AG09309 (cell line): ENCODE measurements at places on chromosomes 16 and 17.

GRCh38 chr17:82912484-82913089, 72.8 kb upstream of the ZNF750 start:
- DNase-seq: no peak

DNA sequence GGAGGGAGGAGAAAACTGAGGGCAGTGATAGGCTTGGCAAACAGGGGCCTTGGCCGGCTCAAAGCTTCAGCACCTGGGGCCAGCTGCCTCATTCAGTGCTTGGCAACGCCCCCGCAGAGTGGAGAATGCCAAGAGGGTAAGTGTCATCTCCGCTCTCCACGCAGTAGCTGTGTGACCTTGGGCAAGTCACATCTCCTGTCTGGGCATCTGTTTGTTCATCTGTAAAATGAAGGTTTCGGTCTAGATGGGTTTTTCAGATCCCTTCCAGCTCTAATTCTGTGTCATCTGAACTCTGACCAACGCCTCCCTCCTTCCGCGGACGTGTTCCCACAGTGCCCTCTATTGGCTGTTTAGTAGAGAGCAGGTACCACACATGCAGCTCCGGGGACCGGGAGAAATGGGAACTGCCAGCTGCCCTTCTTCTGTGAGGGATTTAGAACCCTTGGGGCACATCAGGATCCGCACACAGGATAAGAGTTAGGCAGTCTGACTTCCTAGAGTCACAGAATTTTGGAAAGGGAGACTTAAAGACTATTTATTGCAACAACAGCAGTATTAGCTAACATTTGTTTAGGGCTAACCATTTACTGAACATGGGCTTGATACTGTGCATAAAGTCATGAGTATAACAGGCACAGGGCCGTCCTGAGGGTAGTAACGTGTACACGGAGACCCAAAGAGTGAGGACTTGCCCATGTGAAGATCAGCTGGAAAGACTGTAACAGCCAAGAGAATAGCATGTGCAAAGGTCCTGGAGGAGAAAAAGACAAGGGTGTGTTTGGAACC, 26.8 kb downstream of the GP2 start:
- no peak for DNase-seq

- no peak for DNase-seq
These were observed 3.8 kb downstream of the BCKDK start for GRCh38 chr16:31111881-31112466.

DNA sequence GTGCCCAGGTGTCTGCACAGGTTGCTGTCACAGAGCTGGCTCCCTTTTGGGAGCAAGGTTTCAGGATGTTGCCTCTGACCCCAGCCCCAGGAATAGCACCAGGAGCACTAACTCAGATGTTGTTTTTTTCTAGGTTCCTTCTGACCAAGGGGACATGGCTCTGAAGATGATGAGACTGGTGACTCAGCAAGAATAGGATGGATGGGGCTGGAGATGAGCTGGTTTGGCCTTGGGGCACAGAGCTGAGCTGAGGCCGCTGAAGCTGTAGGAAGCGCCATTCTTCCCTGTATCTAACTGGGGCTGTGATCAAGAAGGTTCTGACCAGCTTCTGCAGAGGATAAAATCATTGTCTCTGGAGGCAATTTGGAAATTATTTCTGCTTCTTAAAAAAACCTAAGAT, 28.1 kb downstream of the SCPEP1 start:
- DNase-seq: no peak

- no peak for DNase-seq
These were observed 12.8 kb downstream of the ZNF174 start for GRCh38 chr16:3413730-3414379.

GRCh38 chr16:10088380-10088793, 93.8 kb downstream of the GRIN2A start:
- DNase-seq: no peak

DNA sequence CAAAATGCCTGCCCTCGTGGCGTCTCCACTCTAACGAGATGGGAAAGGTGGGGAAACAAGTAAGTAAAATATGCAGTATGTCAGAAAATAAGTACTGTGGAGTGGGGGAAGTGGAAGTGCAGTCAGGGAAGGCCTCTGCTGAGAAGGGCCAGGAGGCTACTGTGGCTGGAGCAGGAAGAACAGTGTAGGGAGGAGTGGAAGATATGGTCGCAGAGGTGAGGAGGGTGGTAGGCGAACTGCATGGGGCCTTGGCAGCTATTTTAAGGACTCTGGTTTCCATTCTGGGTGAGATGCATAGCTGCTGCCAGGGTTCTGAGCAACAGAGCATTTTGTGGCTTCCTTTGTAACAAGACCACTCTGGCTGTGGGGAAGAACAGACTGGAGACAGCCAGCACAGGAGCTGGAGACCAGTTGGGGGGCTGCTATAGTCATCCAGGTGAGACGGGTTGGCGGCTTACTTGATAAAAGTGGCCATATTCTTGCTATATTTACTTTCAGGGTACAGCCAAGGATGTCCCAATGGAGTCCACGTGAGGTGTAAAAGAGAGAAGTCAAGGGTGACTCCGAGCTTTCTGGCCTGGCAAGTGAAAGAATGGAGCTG, 42.6 kb downstream of the CYTH1 start:
- DNase-seq: no peak

- DNase-seq: no peak
These were observed 6.4 kb upstream of the VEZF1 start for GRCh38 chr17:57994436-57994835.

DNA sequence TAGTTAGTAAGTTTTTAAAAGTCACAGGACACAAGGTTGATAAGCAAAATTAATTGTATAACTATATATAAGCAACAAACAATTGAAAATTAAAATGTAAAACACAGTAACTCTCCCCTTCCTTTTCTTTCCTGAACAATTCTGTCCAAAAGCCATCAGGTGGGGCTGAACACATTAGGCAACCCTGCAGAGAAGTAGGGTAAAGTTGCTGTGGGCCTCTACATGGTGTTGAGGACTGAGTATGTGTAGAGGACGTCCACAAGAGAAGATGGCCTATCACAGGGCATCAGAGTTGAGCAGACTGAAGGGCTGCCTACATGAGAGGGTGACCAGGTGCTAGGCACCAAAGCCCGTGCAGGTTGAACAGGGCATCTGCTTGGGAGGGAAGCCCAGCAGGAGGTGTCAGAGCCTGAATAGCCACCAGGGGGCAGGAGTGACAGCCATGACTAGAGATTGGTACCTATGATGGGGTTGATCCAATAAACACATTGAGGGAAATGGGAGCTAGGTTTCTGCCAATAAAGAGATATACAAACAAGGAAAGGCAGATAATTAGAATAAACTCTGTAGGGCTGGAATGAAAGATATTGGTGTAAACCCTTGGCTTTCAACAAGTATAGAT, 415.1 kb downstream of the NPIPA8 start:
- no peak for DNase-seq

GRCh38 chr17:80455336-80455710, 21.1 kb downstream of the NPTX1 start:
- DNase-seq: no peak

DNA sequence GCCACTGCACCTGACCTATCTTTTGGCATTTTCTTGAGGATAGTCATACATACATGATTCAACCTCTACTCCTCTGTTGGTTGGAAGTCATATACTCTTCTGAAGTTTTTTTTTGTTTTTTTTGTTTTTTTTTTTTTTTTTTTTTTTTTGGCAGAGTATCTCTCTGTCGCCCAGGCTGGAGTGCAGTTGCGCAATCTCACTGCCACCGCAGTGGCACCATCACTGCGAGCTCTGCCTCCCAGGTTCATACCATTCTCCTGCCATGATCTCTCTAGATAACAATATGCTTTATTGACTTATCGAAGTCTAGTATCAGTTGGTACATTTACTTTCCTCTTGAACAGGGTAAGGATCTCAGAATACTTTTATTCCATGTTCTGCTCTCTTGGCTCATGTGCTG, 224.2 kb upstream of the WSCD1 start:
- no peak for DNase-seq

- DNase-seq: no peak
These were observed 78.4 kb downstream of the ABCC1 start for GRCh38 chr16:16027728-16028310.

GRCh38 chr17:31518478-31518877, 127.0 kb downstream of the RAB11FIP4 start:
- DNase-seq: no peak

GRCh38 chr16:50652836-50653425, 28.2 kb downstream of the SNX20 start:
- DNase-seq: no peak

GRCh38 chr16:49542391-49542891, 168.8 kb downstream of the C16orf78 start:
- no peak for DNase-seq

- DNase-seq: no peak
These were observed 398.5 kb downstream of the HAPSTR1 start for GRCh38 chr16:9489835-9490467.

- DNase-seq: no peak
These were observed 3.5 kb upstream of the MEIOC start for GRCh38 chr17:44652727-44653126.

DNA sequence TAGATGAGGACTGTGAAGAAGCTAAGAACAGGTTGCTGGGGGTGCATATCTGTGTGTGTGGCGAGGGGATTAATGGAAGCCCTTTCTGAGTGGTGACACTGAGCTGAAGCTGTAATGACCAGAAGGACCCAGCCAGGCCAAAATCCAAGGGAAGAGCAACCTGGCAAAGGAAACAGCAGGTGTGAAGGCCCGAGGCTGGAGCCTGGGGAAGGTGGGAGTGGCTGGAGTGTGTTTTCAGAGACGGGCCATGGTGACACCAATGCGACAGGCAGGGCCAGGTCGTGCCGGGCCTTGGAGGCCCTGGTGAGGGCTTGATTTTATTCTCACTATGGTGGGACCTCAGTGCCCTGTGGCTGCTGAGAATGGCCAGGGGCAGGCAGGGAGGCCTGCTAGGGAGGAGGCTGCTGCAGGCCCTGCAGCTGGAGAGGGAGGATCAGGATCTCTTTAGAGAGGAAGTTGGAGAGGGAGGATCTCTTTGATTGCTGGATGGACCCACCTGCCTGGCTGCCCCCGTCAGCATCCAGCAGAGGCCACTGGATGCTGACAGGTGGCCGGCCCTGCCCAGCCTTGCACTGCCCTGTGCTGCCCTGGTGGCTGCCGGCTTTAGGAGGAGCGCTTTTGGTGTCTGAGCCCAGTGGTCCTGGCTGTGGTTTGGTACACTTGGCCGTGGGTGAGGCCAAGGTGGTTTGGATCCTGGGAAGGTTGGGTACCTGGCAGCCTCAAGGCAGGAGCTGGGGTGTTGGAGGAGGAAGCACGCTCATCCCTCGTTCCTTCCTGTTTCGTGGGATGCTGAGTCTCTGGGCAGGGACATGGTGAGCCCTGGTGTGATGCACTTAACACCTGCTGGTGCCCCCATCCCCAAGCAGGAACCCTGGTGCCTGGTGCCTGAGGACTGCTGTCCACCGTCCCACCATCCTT, 188.3 kb downstream of the SEC14L1 start:
- no peak for DNase-seq

DNA sequence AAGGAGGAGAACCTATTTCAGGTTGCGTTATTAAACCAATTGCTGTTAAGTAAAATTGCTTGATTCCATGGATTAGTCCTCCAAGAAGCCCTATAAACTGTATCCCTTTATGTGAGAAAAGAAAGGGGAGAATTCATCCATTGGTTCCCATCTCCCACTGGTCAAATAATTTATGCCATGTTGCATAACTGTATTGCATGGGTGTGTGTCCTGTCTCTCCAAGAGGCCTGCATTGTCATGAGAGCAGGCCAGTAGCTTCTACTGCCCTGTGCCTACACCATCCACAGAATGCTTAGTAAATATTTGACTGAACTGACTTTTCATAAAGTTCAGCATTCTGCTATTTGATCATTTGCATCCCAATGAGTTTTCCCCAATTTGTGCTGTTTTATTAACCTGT, 11.7 kb upstream of the TOB1 start:
- DNase-seq: no peak

DNA sequence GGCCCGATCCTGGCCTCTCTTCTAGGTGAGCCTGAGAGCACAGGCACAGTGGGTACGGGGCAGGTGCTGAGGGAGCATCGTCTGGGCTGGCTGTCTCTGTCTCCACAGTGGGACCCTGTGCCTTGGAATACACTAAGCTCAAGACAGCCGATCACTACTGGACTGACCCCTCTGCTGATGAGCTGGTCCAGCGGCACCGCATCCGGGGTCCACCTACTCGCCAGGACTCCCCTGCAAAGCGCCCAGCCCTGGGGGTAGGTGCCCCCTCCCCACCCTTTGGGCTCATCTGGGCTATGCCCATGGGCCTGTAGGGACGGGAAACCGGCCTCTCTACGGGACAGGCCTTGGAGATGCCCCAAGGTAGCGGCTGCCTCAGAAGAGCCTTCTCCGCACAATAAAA, 25.6 kb downstream of the SGSM2 start:
- DNase-seq: no peak

DNA sequence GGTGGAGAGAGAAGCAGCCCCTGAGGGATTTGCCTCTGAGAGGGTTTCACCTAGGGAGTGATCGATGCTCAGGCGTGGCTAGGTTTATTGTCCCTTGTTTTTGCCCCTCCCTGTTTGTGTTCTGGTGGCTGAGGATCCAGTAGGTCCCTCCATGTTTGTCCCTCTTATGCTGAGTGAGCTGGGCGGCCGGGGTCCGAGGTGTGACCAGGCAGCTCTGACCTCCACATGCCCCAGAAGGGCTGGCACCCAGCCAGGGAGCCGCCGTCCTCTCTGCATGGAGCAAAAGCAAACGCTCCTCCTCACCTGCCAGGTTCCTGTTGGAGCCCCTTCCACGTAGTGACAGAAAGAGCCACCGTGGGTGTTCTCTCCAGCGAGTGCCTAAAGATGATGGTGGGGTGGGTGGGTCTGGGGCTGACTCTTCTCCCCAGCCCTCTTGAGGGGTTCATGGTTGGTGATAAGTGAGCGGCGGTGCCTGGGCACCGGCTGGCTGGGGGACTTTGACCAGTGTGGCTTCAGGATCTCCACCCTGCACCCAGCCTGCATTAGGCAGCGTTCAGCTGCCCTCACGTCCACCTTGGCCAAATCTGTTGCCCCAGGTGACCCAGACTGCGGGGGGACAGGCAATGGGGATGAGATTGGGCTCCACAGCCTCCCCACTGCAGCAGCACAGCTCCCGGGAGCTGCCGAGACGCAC, 14.1 kb upstream of the NUDT16L1 start:
- no peak for DNase-seq

GRCh38 chr17:29603109-29603674, 10.3 kb downstream of the ANKRD13B start:
- no peak for DNase-seq

DNA sequence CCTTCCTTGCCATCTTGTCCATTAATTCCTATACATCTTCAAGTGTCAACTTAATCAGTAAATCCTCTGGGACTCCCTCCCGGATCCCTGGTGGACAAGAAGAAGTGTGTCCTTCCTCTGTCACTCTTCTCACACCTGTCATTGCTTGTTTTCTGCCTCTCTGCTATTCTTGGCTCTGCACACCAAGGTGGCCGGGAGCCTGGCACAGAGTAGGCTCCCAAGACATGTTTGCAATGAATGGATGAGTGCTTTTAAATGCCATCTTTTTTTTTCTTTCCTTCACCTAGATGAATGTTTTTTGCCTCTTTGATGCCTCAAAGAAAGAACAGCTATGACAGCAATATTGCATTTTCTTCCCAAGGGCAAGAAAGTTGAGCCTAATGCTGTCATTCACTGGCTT, 58.0 kb upstream of the CLEC18A start:
- no peak for DNase-seq

- no peak for DNase-seq
These were observed 150.3 kb downstream of the CCDC182 start for GRCh38 chr17:57594767-57595166.

GRCh38 chr16:50692644-50692998, 785 bp upstream of the NOD2 start:
- DNase-seq: no peak

- DNase-seq: no peak
These were observed 13.7 kb downstream of the PPY start for GRCh38 chr17:43928609-43929008.
